ENCODE measurements at places on chromosomes 1 and 21.

- no peak overlapping the region for H3K27ac ChIP-seq
- peaks cover 19% of the 10 kb centered on the region for H3K27me3 ChIP-seq
- no peak overlapping the region for H3K4me3 ChIP-seq
- no peaks in the 10 kb centered on the region for H3K4me1 ChIP-seq
- no peaks in the 10 kb centered on the region for H3K36me3 ChIP-seq
Observed at GRCh38 chr1:47921935-47922415, 75.2 kb downstream of the TRABD2B start.

DNA sequence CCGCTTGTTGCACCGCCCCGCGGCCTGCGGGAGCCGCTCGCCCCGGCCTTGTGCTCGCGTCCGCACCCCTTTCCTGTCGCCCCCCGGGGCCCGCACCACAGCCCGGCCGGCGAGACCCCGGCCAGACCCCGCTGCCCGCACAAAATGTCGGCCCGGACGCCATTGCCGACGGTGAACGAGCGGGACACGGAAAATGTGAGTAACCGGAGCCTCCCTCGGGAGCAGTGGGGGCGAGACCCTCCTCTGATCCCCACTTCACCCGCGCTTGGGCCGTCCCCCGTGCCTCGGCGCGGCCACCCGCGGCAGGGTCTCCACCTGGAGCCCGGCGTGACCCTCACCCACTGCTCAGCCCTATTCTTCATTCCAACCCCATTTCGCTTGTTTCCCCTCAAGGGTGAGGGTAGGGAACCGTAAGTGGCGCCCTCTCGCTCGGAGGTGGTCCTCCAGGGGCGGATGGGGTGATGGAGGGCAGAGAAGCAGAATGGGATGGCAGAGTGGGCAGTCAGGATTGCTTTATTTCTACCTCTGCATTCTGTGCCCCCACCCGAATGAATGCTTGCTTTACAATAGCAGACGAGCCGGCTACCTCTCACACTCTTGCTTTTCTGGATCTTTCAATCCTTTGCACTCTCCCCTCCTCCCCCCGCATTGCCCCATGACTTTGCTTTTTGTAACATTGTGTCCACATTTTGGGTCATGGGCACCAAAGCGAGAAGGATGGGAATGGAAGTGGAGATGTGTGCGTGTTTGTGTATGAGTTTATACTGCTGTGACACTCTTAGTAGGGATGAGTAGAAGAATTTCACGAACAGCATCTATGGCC, 954 bp downstream of the MARK1 start:
- no peak overlapping the region for H3K27ac ChIP-seq
- no peak for DNase-seq
- H3K27me3 ChIP-seq = peaks cover 60% of the 10 kb centered on the region
- peaks cover 11% of the 10 kb centered on the region for H3K4me1 ChIP-seq

DNA sequence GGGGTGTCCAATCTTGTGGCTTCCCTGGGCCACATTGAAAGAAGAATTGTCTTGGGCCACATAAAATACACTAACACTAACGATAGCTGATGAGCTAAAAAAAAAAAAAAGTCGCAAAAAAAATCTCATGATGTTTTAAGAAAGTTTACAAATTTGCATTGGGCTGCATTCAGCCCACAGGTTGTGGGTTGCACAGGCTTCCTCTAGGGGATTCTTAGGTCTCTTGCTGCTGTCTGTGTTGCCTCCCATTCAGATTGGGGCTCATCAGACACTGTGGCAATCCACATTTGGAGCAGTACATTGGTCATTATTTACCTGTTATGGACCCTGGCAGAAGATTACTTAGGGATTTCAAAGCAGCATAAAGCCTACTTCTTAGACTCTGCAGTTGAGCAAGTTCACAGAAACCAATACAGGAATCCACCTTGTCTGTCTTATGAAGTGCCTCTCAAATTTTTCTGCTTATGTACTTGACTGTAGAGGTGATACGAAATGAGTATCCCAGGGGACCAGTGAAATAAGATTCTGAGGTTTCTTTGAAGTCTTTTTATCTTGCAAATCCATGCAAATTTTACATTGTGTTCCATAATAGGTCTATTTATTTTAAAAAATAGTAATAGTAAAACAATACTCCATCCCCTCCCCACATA, 205.5 kb downstream of the RPS6KC1 start:
- H3K36me3 ChIP-seq = no peaks in the 10 kb centered on the region
- DNase-seq = no peak
- H3K4me3 ChIP-seq = no peak overlapping the region
- no peaks in the 10 kb centered on the region for H3K27me3 ChIP-seq
- no peaks in the 10 kb centered on the region for H3K4me1 ChIP-seq
- no peak overlapping the region for H3K27ac ChIP-seq

DNA sequence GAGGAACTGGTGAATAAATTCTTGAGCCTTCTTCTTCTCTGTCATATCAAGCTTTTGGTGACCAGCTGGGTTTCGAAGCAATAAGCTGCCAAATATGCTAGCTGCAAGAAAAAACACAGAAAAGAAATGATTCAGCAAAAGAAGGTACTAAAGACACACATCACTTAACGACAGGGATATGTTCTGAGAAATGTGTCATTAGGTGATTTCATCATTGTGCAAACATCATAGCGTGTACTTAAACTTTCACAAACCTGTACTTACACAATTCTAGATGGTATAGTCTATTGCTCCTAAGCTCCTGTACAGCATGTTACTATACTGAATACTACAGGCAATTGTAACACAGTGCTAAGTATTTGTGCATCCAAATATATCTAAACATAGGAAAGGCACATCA, 2.9 kb upstream of the MTF1 start:
- peaks cover 42% of the 10 kb centered on the region for H3K4me1 ChIP-seq
- no peak overlapping the region for H3K4me3 ChIP-seq
- H3K27me3 ChIP-seq = no peaks in the 10 kb centered on the region

- DNase-seq = no peak
- H3K36me3 ChIP-seq = no peaks in the 10 kb centered on the region
- H3K4me3 ChIP-seq = no peak overlapping the region
- no peak overlapping the region for H3K27ac ChIP-seq
- peaks cover 13% of the 10 kb centered on the region for H3K27me3 ChIP-seq
Observed at GRCh38 chr1:205236526-205236925, 8.8 kb downstream of the TMCC2 start.

All from activated CD4-positive, alpha-beta memory T cell treated with anti-CD3 and anti-CD28 coated beads, Interleukin-2, amount 10 ng/mL, durations not matched to agents 7 days and 5 days (primary cell).